Activated CD4-positive, alpha-beta T cell treated with anti-CD3 and anti-CD28 coated beads for 36 hours (primary cell): ENCODE measurements at places on chromosomes 3 and 15. TPM values are rescaled to one million over a fixed set of nuclear protein-coding genes. Genes with fewer than 3 reads are reported as not detected.

Gene RPL39L
- 18.2 TPM for total RNA-seq

Gene RFTN1
- total RNA-seq, result 101 TPM

Gene MYZAP
- 0.11 TPM for total RNA-seq

Gene ABCF3
- 66.2 TPM for total RNA-seq

Gene CYP8B1
- total RNA-seq, result not detected

Gene SLC12A1
- total RNA-seq, result not detected

Gene CISH
- total RNA-seq, result 269 TPM

Gene MORC1
- not detected for total RNA-seq

Gene GOLGA8T
- total RNA-seq, result not detected
